AG04449 (cell line): ENCODE measurements at places on chromosomes 4 and X.

DNA sequence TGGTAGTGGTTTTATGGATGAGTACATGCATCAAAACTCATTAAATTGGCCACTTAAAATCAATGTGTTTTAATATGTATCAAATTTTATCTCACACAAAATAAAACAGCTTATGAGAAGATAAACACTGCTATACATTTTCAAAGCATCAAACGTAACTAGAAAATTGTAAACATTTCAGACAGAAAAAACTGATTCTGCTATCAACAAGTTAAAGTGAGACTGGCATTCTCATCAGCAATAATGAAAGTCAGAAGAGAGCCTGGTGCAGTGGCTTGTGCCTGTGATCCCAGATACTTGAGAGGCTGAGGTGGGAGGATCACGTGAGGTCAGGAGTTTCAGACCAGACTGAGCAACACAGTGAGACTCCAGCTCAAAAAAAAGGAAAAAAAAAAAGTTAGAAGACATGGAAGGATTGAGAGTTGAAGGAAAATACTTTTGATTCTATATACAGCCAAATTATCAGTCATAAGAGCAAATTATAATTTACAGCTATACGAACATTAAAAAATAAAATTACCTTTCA, 2.9 kb downstream of the TBCK start:
- no peak for DNase-seq

GRCh38 chr4:47313384-47313783, 150.1 kb downstream of the COMMD8 start:
- DNase-seq = no peak

GRCh38 chr4:8592366-8593263, at the start of gene CPZ:
Gene CPZ, plus strand, starts transcription at chr4:8592765. Its CDS starts 69 bp downstream, at chr4:8592834.
- DNase-seq = no peak

DNA sequence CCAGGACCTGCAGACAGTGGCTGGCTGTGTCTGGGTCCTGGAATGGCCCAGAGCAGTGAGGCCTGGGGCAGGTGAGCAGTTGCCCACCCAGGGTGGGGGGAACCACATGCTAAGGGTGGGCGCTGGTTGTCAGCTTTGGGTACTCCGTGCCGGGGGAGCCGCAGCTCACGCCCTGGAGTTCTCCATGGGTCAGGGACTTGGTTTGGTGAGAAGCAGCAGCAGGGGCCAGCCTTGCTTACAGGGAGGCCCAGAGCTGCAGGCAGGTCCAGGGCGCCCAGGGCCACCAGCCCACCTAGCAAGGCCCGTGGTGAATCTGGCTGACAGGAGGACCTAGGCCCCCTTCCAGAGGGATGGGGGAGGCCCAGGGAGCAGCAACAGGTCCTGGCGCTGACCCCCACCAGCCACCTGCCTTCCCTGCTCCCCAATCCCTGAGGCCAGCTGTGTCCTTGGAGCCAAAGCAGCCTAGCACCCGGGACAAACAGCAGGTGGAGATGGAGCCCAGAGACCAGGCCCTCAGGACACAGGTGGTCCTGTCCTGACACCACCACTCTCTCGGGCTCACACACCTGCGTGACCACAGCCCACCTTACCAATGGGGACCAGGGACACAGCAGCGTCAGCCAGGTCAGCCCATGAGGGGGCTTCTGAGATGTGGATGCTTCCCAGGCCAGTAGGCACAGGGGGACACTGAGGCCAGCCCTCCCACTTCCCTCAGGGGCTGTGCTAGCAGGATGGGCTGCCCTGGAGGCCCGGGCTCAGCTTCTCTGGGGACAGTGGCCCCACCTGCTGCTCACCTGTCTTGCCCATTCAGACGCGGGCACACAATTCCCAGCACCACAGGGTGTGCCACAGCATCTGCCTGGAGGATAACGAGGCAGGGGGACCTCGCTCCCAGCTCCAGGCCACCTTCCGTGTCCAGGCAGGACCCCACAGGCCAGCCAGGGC, 3.5 kb downstream of the MXD4 start:
- DNase-seq = no peak

DNA sequence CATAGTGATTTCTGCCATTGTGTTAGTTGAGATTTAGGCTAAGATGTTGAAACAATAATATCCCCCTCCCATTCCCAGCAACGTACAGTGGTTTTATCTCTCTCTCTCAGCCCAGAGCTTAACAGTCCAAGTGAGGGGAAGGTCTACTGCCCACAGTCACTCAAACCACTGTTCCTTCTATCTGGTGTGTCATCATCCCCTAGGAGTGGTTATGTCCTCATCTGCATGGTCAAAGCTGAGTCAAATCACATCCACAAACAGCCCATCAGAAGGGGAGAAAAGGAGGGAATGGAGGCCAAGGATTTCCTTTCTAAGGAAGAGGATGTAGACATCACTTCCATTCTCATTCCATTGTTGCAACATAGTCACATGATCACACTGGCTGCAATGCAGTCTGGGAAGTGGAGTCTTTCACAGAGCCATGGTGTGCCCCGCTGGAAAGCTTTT, 42.8 kb upstream of the CHRNA9 start:
- no peak for DNase-seq

GRCh38 chr4:143424276-143424675, 87.6 kb downstream of the GAB1 start:
- peak; percentile 34 for DNase-seq

DNA sequence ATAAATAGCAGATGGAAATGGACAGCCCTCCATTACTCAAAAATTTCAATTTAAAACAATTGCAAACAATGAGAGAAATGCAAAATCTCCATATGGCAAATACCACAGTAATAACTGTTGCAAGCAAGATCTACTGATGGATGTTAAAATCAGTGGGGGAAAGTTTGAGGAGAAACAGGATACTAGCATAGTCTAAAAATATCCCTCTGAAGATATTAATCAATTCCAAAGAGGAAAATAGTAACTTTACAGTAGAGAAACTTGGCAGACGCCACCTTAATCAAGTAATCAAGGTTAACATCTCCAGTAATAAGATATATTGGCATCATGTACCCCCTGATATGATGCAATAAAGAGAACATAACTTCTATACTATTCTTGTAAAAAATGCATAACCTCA, 344.8 kb downstream of the ZNF674 start:
- no peak for DNase-seq

- DNase-seq = no peak
These were observed 239.7 kb upstream of the PGRMC2 start for GRCh38 chr4:128527351-128527750.

DNA sequence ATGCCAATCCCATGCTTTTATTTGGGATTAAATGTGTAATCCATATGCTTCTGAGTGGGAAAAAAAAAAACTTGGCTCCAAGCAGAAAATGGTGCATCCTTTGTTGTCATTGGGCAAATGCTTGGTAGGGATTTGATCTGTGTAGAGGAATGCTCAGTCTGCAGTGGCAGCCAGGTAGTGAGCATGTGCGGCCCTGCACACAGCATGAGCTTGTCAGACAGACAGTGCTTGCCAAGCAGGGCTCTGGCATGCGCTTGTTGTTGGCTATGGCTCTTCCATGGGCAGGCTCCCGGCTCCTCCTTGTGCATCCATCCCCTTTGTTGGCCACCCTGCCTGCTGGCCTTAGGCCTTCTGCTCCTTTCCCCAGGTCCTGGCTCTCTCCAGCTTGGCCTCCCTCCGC, 130.3 kb downstream of the GPR143 start:
- DNase-seq = no peak

DNA sequence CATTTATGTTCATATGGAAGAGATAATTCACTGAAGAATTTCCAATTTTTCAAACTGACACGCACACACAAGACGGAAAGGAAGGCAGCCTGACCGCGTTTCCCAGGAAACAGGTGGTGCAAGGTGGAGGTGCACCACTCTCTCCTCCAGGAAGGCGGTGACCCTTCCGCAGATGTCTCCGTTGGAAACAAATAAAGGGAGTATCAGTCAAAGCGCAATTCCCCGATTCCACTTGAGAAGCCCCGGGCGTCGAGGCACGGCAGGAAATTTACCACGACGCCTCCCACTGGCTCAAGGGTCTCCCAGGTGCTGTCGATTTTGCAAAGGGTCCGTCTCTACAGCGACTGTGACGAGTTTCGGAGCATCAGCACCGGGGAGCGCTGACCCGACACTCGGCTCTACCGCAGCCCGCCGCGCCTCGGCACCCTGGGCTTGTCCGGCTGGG, 770 bp upstream of the TIGD2 start:
- DNase-seq = no peak

DNA sequence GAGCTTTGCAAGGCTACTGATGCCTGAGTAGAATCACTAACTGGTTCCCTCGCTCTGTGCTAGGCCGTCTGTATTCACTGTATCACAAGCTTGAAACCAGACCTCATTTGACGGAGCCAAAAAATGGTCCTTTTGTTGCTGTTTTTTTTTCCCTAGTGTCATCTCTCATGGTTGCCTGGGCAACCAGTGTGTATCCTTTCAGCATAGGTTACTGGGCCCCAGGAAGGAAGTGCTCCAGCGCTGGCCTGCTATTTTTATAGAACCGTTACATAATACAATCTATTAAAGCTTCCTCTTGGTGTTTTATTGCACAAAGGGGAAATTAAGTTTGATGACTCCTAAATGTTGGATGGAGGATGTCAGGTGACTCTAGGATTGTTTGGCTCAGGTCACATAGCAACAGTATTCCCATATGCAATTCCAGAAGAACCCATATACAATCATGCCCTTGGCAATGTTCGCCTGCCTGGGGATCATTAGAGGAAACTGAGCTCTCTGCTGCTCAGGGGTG, 220.4 kb downstream of the SPRY1 start:
- DNase-seq = no peak
